H7 (cell line): ENCODE measurements at places on chromosomes 16 and 17. TPM values are rescaled to one million over a fixed set of nuclear protein-coding genes. Genes with fewer than 3 reads are reported as not detected.

The HOXB2 gene
- total RNA-seq: 11.8 and 16.1 TPM in 2 replicates

DNA sequence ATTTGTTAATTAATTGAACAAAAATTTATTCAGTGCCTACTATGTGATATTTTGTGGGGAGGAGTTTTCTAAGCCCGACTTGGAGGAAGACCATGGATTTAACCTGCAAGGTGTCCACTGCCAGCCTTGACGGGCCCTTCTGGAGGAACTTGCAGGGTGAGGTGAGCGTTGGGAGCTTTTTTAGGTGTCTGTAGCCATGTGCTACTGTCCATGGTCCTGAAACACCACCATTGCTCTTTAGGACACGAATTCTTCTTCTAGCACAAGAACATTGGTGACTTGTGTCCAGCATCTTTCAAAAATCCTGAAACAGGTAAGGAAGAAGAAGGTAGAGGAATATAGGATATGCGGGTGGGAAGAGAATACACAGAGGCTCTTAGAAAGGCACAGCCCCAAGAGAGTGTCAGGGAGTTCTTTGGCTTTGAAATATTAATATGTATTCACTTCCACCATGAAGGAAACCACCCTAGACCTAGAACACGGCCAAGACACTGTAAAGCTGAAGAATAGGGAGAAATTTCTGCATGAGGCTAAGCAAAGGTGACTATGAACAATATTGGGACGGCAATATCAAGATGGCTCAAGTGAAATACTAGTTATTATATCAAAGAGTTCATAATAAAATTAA lies 27.9 kb upstream of the OR4D1 start:
- DNase-seq: peak; percentile 61

- DNase-seq: no peak
Observed at GRCh38 chr17:40194821-40195220, 17.6 kb downstream of the RAPGEFL1 start.

- DNase-seq: no peak
Observed at GRCh38 chr16:12078405-12079280, 102.1 kb downstream of the SNX29 start.

- DNase-seq: no peak
Observed at GRCh38 chr17:7348478-7349242, 3.3 kb upstream of the KCTD11 start.

DNA sequence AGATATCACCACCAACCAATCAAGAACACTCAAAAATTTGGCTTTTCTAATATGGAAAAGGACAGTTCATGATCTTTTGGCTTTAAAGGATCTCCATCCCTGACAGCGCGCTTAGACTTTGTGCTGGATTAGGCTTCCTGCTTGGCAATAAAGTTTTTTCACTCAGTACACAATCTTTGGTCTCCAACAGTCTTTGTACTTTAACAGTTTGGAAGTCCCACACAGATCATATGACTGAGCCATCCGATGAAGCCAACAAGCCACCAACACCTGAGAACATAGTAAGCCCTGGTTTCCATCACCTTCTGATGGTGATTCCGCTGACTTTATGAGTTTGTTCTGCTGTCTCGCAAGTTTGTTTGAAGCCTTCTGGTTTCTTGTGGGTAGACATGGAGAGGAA lies 34.3 kb downstream of the SMURF2 start:
- no peak for DNase-seq

The FSCN2 gene
- 0.33 TPM in 1 of 2 replicates, not detected in the other for total RNA-seq

The HOXB8 gene
- total RNA-seq: not detected in 2 replicates

The KRT9 gene
- total RNA-seq: not detected in 2 replicates

GRCh38 chr17:81251709-81252301 lies 12.7 kb downstream of the NDUFAF8 start:
- peak; percentile 72 for DNase-seq

DNA sequence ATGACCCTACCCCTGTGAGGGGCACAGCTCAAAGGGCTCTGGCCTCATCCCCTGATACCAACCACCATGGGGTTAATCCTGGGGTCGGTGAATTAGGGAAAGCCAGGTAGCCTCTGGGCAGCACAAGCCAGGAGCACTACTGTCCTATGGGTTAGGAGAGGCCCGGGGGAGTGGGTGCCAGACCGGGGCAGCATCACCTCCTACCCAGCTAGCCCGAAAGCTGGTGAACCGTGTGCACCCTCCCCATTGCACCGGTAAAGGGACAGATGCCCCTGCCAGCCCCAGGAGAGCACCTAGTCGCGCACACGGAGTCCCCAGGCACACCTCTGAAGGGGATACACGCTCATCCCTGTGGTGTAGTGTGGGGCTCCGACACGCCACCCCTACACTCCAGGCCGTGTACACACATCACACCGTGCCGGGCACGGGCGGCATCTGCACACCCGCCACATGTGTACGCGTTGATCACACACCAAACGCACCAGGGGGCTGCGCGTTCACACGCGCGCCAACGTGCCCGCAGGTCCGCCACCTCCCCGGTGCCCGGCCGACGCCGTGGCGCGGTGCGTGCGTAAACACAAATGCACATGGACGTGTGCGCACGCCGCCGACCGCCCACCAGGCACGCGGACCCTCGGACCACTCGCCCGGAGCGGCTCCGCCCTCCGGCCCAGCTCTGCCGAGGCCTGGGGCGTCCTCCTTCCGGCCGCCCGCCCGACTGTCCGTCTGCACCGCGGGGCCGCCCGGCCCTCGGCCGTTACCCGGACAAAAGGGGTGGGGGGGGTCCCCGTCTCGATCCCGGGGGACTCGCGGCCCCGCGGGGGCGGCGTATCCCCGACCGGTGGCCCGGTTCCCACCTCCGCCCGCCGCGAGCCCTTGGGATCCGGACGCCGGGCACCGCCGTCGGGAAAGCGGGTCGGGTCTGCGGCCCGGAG lies 785 bp downstream of the UBALD1 start:
- DNase-seq: peak; percentile 82

GRCh38 chr17:50123649-50124349 lies 6.2 kb downstream of the SAMD14 start:
- peak; percentile 75 for DNase-seq

DNA sequence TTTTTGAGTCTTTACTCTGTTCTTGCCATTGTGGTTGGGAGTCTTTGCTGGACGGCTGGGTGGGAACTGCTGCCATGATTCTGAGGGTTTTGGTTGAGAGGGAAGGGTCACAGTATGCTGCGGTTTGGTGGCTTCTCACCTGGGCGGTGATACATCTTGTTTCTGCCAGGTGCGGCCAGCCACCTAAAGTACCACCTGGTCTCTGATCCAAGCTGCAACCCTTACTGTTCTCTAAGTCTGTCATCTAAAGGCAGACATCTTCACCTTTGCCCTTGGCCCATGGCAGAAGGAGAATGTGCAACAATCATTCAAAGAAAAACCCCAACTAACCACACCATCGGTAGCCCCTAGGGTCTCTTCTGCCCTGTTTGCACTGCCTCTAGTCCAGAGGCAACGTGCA lies 19.6 kb upstream of the MPO start:
- peak; percentile 22 for DNase-seq

- no peak for DNase-seq
Observed at GRCh38 chr17:41264599-41264998, 579 bp upstream of the KRTAP9-6 start.

DNA sequence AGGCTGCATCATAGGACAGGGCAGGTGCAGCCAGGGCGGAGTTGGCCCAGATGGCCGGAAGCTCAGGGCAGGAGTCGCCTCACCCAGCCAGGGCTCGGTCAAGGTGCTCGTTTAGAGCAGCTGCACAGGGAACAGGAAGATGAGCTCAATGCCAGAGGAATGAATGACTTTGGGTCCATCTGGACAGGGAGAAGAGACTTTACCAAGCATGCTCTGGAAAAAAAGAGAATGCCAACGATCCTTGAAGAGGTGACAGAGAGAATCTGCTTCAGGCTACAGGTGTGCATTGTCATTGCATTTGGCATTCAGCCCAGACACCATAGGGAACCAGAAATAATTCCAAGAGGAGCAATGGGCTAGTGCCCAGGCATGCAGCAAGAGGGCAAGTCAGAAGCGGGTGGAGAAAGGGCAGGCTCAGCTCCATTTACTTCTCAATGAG lies 6.7 kb upstream of the MPP3 start:
- no peak for DNase-seq

The RNF167 gene
- total RNA-seq: 67.0 and 87.6 TPM in 2 replicates

DNA sequence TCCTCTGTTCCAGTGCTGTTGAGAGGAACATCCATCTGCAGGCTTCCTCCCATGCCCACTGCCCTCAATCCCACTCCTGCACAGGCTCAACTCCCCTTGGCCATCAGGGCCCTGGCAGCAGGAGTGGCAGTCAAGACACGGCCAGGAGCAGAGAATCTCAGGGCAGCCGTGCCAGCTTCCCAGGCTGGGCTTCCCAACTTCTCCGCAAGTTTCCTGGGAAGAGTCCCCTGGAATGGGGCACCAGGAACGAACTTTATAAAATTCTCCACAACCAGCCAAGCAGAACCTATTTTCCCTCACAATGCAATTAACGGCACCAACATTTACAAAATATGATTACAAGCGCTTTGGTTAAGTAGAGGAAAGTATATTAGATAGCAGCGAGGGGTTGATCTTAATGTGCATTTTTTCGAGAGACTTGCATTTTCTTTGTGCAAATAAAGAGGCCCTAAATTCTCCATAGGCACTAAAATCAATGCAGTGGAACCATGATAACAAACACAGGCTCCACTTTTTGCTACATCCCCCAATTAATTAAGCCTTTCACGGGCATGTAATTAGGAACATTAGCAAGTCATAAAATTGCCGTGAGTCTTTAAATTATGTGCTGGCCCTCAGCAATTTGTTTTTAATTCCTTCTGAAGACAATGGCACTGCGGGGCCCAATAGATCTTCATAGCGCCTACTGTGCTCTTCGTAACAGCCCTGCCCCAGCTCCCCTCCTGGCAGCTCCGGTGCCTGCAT lies 99.9 kb upstream of the LHX1 start:
- DNase-seq: peak; percentile 89

The CSF3 gene
- 0.28 TPM in 1 of 2 replicates, not detected in the other for total RNA-seq

DNA sequence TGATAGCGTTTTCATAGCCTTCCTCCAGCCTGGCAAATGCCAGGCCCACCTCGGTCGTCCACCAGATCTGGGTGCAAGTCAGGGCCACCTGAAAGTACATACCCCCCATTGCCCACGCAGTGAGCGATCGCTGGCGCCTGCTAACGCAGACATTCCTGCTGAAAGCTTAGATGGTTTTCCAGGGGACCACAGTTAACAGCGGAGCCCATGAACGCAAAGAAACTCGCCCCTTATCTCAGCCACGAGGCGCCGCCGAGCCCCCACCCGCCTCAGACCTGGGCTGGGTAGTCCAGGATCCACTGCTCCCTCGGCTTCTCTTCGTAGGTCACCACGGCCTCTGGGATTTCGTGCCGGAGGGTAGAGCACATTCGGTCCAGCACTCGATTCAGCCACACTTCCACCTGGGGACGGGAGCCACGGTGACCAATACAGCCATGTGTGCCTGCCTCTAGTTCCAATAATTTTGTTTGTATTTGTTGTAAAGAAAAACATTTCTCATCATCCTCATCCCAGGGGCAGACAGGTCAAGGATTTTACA lies 74.5 kb downstream of the DNAH17 start:
- peak; percentile 48 for DNase-seq

DNA sequence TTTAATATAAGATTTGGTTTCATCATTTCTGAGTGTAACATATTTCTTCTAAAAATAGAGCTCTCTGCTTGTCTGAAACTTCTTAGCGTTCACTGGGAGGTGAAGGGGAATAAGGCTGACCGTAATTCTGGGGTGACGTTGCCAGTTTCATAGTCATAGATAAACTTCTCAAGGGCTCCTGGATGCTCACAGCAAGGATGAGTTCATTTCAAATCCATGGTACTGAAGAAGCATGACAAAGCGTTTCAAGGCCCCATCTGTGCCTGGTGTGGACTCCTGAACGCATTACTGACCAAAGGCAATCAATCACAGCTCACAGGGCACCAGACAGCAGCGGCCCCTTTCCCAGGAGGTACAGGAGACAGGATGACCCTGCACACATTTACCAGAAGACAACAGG lies 12.0 kb upstream of the EVPL start:
- DNase-seq: peak; percentile 8

GRCh38 chr16:87057211-87057881 lies 259.8 kb downstream of the C16orf95 start:
- DNase-seq: peak; percentile 89

GRCh38 chr16:86418981-86419380 lies 91.3 kb upstream of the FOXF1 start:
- no peak for DNase-seq

DNA sequence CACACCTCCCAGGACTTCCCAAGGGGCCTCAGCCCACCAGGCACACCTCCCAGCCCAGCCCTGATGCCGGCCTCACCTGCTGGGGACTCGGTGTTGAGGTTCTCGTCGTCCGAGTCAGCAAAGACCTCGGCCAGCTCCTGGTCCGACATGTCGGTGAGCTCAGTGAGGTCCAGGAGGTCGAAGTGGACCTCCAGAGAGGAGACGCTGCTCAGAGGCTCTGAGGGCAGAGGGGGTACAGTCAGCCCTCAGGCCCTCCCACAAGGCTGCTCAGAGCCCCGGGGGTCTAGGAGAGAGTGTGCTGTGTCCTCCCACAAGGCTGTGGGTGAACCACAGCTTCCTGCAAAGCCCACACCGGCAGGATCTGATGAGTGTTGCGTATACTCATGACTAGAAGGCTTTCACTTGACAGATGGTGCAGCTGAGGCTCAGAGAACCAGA lies 10.5 kb downstream of the DBNDD1 start:
- no peak for DNase-seq

The RNF40 gene
- 72.6 and 72.9 TPM in 2 replicates for total RNA-seq

- no peak for DNase-seq
Observed at GRCh38 chr16:21166561-21166961, 8.1 kb downstream of the LDAF1 start.

DNA sequence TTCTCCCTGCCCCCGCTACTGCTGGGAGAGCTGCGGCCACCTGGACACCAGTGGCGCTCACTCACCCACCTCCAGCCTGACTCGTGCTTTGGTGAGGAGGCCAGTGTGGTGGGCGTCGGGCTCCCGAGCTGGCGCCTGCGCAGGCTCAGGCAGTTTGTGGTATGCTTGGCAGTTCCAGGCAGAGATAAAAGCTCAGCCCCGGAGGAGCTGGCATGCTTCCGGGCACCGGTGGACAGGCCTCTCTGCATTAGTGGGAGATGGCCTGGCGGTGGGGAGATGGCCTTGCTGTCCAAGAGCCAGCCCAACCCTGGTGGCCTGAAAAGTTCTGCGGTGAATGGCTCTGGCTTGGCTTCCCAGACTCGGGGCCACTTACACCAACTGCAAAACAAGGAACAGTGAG lies 4.1 kb downstream of the ADGRG1 start:
- DNase-seq: no peak

DNA sequence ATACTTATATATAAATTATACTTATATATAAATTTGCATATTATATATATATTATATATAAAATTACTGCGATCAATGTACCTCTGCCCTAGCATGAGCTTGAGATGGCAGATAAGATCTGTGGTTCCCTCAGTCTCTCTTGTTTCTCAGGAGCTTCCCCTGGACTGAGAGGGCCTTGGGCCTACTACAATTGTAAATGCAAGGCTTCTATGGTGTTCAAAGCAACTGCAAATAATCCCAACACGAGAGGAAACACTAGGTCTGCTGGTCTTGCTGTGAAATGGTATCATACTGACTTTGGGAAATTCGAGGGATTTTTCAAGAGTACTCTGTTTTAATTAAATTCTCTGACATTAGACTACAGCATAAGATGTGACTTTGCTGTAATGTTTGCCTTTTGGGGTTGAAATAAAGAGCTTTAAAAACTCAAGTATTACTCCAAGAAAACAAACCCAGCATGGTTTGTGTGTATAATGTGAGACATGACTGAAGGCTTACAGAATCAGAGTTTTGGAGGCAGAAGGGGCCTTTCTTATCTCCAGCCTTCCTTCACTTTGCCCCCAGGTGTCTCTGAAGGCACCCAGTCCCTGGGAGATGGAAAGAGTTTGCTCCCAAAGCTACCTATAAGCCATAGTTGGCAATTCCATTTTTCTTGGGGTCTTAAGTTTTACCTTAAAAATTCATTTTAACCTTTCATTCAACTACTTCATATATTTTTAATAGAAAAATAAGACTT lies 24.2 kb downstream of the ACSM1 start:
- DNase-seq: no peak

The ACSM2A gene
- not detected in 2 replicates for total RNA-seq

The CA7 gene
- total RNA-seq: 0.48 and 0.78 TPM in 2 replicates
